ENCODE measurements at places on chromosomes 5 and 9.

DNA sequence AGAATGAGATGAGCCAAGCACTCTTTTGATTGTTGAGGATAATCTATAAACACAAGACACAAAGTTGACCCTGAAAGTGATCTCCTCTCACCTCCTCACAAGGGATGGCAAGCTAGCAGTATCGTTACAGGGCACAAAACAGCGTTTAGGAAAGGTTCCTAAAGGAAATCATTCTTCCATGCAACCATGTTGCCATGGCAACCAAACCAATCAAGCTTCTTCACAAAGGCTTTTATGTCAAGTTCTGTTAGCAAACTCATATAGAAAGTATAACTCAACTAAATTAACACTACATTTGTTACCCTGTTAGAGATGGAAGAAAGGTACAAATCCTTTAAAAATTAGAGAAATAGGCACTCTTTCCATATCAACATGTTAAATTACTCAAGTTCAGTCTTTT is 1016.8 kb upstream of the DMAC1 start:
- peak; percentile 43 for DNase-seq

- no peak for DNase-seq
These were observed 36.0 kb downstream of the TTC1 start for GRCh38 chr5:160044967-160045366.

DNA sequence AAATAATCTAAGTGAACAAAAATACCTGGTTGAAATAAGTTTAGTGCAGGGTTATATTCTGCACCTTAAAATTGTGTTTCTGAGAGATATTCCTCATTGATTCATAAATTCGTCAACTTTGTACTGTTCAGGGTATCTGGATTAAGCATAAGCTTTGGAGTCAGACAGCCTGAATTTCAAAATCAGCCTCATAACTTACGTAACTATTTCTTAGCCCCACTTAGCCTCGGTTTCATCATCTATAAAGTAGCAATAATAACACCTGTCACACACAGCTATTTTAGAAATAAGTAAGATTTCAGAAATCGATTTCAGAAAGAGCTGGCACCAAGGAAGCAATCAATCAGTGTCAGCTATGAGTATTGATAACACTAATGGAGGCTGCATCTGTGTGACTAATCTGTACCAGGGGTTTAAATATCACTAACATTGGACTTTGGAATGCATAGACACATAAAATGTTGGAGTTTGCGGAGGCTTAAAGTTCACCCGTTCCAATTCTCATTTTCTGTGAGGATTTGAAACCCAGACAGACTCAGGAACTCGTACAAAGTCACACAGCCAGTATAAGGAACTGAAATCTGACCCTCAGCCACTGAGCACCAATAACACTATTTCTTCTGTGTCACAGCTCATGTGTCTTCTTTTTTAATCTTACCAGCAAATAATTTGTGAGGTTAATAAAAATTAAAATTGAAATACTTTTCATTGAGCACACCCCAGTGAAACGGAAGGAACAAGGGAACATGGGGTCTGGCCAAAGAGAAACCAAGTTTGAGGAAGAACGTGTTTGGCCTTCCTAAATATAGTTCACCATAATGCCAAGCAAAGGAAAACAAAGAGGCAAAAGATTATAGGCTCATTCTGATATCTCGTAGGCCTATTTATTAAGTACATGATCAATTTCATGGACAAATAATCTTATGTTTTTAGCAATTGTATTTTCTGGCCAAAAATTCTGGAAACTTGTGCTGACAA is 194.4 kb upstream of the PTGER4 start:
- DNase-seq, result no peak

- no peak for DNase-seq
These were observed at the start of gene IL17B for GRCh38 chr5:149379177-149379761. Gene IL17B, minus strand, starts transcription at chr5:149379292. Its CDS starts 67 bp downstream, at chr5:149379225.

GRCh38 chr5:130578354-130578753 is 586.7 kb downstream of the HINT1 start:
- DNase-seq, result no peak

DNA sequence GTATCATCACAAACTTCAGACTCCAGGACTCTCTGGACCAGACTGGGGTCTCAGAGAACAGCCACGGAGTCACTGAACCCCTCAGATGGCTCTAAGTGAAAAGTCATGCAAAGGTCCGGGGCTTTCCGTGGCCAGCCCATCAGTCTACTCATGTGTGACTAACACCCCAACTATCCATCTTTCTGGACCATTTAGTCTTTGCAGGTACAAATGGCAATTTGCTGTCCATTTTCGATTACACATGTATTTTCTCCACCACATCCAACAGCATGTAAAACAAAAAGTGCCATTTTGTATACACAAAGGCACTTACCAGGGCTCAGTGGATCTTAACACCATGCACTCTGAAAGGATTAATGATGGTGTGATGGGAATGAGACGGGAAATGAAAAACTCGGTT is 387.7 kb downstream of the BNC2 start:
- DNase-seq, result no peak

DNA sequence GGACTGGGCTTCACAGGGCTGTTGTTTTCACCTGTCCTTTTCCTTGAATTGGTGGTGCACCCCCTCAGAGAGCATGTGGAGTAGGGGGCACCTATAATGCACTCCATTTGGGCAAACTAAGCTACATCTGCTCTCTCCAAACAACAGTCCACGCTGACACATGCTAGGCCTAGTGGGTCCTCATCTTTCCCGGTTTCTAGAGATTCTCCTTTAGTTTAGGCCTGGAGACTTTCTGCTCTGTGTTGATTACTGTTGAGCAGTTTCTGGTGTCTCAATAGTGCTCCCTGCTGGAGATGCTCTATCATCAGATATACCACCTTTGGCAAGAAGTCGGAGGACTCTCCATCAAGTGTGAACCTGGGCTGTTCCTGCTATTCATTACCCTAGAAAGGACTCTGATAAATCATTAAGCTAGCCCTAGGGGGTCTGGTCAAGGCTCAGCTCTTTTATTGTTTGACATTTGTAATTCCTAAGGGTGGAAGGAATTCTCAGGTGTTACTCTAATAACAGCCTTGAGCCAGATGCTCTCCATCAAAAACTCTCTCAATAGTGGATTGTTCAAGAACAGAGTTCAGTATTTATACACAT is 64.0 kb upstream of the FYB1 start:
- DNase-seq, result peak; percentile 95

DNA sequence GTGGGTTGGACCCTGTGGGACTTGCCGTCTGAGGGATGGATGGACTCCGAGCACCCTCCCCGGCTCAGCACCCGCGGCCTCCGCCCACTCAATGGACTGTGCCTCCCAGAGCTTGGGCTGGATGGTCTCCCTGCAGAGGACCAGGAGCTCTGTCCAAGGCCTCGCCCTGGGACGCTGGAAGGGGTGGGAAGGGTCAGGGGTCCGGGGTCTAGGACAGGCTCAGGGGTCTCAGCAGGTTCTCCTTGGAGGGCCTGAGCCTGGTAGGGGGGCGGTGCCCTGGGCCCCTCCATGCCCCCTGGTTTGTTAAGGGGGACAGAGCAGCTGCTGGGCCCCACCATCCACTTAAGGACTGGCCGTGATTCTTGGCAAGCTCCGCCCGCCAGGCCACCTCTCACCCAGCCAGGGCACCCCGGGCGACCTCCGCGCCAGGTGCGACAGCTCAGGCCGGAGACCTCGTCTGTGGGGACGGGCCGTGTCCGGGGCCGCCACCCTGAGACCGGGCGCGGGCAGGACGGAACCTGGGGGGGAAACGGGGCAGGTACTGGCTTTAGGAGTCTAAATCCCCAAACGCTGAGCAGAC is 29.2 kb downstream of the EXOC3 start:
- no peak for DNase-seq

- DNase-seq, result no peak
These were observed 12.4 kb upstream of the AKNA start for GRCh38 chr9:114400219-114400618.

GRCh38 chr9:129458155-129458661 is 162.7 kb downstream of the C9orf50 start:
- DNase-seq, result no peak

- DNase-seq, result no peak
These were observed 1.9 kb downstream of the RAI14 start for GRCh38 chr5:34657988-34658387.

DNA sequence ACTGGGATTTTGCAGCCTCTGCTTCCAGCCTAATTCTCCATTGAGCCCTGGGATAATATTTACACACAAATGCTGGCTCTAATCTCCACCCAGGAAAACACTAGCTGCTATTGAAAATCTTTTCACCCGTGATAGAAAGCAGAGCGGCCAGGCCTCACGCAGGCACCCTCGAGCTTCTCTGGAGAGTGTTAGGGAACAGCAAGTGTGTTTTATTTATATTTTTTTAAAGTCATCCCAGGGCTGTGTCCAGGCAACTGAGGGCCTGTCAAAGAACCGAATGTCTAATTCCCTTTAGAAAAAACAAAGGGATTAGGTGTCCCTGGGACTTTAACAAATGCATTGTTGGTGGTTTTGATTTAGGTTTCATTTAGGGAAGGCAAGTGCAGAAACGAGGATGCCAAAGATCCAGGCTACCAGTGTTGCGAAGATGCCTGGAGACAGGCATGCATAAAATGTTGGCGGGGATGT is 51.2 kb upstream of the SPRY4 start:
- no peak for DNase-seq
